ENCODE measurements at places on chromosomes 1 and 21.

GRCh38 chr1:154809436-154810413 lies 60.4 kb downstream of the KCNN3 start:
- DNase-seq, result peak; percentile 22

DNA sequence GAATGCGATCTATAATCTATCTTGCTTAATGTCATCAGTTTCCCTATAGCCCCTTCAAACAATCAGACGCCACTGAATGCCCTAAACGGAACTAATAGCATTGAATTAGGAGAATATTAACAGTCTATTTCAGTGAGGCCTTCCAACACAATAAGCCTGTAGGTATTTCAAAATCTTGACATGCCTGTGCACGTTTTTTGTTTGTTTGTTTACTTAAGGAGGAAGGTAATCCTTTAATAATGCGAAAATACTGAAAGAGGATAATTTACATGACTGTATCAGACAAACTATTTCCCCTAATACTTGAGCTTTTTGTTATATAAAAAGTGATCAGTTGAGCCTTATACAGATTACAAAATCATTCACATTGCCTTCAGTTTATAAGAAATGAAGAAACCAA lies 29.0 kb upstream of the JAK1 start:
- DNase-seq, result no peak

- DNase-seq, result no peak
These were observed 401.2 kb downstream of the MATN1 start for GRCh38 chr1:30321996-30322858.

GRCh38 chr1:85359874-85360721 lies 83.7 kb upstream of the BCL10 start:
- no peak for DNase-seq

GRCh38 chr1:212002536-212002935 lies 32.8 kb downstream of the INTS7 start:
- DNase-seq, result no peak

DNA sequence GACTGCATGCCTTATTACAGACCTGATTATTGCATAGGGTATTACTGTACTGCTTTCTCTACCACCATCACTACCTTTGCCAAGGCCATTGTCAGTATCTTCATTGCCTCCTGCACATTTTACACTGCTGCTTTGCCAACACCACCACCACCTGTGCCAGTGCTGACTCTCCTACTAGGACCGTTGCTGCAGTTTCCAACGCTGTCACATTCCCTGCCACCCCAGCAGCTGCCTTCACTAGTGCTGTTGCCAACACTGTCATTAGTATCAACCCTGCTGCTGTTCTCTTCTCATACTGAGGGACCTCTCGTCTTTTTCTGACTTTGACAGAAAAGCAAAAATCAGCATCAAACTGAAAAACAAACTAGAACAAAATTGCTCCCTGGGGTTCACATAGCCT lies 394.9 kb upstream of the B3GALT2 start:
- DNase-seq, result no peak

GRCh38 chr21:42655796-42656770 lies 2.7 kb downstream of the PDE9A start:
- DNase-seq, result no peak

DNA sequence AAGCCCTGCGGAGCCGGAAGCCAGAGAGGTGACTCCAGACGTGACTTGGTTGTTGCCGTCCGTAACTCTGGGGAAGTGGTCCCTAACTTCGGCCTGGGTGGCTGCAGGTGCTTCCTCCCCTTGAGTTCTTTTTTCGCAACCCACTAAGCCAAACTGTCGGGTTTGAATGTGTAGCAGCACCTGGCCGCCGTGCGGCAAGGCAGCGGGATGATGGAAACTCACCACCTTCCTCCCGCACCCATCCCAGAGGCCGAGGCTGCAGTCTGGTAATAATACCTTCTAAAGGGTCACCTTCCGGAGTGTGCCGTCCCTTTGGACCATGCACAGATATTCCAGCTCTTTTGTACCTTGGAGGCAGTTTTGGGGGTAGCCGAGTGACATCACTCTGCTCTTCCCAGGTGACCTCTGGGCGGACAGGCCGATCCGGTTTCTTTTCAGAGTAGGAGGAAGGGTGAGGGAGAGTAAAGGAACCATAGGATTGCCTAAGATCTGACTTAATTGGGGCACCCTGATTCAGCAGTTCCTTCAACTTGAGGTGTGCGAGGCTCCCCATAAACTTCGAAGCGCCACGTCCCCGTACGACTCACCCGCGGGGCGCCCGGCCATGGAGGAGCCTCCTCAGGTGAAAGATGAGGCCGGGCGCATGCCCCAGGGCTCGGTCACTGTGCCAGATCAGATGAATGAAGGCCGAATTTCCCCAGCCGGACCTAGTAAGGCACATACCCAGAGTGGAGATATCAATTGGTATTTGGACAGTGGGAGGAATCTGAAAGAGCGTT lies 1.0 kb downstream of the KCNK1 start:
- peak; percentile 19 for DNase-seq

- DNase-seq, result no peak
These were observed 11.1 kb downstream of the NOC2L start for GRCh38 chr1:947958-948357.
